ENCODE measurements at places on chromosomes 5 and 9.

DNA sequence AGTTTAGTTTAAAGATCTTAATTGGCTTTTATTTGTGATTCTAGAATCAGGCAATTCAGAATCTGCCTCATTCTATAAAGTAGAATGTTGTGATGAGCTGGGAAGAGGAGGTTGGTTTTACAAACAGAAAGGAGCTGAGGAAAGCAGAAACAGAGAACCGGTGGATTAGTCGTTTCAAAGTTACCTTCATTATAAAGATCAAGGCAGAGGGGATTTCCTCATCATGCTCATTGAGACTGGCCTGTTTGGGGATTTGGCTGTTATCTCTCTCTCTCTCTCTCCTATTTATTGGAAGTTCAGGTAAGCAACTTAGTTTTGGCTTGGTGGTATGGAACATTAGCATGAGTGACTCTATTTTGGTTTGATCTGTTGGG is 134.0 kb downstream of the GCNT1 start:
- no peak for DNase-seq

DNA sequence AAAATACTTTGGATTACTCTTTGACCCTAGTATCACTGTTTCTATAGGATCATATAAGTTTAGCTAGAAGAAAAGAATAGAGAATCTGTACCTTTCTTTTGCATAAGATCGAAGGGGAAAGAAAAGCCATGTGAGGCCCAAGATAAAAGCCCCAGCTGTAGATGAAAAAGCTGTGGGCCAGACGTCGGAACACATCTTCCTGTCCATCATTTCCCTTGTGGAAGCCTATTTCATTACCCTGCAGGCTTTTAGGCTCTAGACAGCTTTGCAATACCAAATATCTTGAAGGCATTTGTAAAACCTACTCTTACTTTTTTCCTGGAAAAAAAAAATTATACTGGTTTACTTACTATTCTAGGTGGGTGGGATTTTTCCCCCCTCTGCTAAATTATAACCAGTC is 10.0 kb downstream of the PALM2AKAP2 start:
- no peak for DNase-seq

- DNase-seq = no peak
These were observed 43.6 kb downstream of the SLC6A3 start for GRCh38 chr5:1401536-1402138.

GRCh38 chr9:34547960-34548611 is 25.3 kb upstream of the ENHO start:
- DNase-seq = no peak

GRCh38 chr5:62373382-62373781 is 30.3 kb downstream of the DIMT1 start:
- no peak for DNase-seq

GRCh38 chr9:35646153-35646532 is 4.6 kb downstream of the SIT1 start:
- DNase-seq = no peak

DNA sequence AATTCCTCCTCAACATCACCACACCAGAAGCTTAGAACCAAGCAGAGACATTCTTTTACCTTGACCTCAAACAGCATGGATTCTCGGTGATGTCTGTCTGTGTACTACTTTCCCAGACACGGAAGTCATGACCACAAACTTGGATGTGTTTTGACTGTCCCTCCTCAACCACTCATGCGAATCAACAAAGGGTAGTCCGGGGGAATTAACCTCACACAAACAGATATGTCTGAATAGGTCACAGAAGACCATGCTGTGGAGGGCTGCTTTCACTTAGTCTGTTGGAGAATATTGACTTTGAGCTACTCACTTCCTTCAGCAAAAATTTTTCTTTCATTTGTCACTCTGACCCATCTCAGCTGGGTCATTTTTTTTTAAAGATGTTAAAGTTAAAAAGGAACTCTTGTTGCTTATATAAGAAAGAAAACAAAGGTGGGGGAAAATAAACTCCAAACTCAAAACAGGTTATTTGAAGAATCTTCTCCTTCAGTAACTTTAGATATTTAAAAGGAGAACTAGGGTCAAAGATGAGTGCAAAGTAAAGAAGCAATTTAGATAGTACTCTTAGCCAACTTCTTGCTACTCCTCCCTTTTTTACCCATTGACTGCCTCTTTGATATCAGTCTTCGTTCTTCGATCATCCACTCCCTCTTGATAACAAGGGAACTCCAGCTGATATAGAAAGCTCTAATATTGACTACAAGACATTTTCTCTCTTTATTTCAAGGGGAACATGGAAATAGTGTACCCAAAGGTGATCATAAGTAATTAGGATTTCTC is 343.4 kb upstream of the CDH6 start:
- DNase-seq = peak; percentile 97

DNA sequence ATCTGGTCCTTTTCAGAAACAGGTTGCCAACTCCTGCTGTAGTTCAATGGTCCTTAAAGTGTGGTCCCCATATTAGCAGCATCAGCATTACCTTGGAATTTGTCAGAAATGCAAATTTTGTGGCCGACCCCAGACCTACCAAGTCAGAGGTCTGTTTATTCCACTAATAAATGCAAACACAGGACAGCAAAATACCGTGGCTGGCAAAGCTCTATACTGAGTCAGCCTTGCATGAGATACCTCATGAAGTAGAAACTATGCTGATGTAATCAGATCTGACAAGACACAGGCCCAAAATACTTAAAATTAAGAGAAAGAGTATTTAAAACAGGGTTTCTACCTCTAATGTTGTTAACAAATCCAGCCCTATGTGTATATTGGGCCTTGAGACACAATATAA is 3.0 kb downstream of the GOLM1 start:
- no peak for DNase-seq
